ENCODE measurements at places on chromosomes 13 and 19. TPM values are rescaled to one million over a fixed set of nuclear protein-coding genes. Genes with fewer than 3 reads are reported as not detected.

DNA sequence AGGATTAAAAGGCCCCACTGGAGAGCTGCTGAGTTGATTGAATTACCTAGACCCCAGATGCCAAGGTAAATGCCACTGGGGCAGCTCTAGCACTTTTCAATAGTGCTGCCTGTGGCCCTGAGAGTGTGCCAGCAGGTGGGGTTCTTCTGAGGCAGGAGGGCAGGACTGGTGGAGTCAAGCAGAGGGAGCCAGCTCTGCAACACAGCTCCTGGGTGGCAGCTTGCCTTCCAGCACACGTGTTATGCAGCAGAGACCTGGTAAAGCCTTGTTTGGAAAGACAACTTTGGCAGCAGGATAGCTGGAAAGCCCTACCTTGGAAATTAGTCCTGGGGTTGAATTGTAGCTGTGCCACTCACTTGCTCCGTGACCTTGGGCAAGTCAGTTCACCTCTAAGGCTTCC, 306.6 kb downstream of the ATP8A2 start:
- no peaks in the 10 kb centered on the region for H3K27me3 ChIP-seq
- H3K36me3 ChIP-seq = no peaks in the 10 kb centered on the region
- no peak overlapping the region for H3K27ac ChIP-seq
- no peaks in the 10 kb centered on the region for H3K4me1 ChIP-seq
- no peak overlapping the region for H3K4me3 ChIP-seq

DNA sequence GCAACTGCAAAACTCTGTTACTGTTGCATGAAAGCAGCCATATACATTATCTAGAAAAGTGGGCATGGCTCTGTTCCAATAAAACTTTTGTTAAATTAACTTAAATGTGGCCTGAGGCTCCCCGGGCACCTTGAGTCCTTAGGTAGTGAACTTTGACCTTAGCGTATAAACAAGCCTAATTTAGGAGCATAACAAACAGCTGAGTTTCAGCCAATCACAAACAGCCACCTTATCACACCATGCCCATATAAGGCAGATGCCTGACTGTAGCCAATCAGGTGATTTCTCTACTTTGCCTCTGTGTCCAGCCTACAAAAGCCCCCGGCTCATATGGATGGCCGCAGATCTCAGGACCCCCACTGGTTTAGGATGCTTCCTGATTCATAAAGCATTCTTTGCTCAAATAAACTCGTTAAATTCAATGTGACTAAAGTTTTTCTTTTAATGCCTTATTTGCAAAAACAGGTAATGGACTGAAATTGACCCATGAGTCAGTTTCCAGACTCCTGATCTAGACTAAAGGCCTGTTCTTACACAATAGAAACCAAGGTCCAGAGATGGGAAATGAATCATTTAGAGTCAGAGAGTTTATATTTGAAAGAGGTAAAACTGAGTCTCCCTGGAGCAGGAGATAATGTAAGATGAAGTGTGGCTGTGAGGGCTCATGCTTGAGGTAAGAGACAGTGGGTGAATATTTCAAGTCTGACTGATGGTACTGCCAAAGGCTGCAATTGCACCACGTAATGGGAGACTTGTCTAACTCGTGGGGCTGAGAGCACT, 130.2 kb downstream of the FGF9 start:
- DNase-seq = no peak
- no peaks in the 10 kb centered on the region for H3K27me3 ChIP-seq
- H3K4me1 ChIP-seq = no peaks in the 10 kb centered on the region
- H3K4me3 ChIP-seq = no peak overlapping the region
- H3K27ac ChIP-seq = no peak overlapping the region

Gene VMAC
- 1.3 TPM for total RNA-seq

DNA sequence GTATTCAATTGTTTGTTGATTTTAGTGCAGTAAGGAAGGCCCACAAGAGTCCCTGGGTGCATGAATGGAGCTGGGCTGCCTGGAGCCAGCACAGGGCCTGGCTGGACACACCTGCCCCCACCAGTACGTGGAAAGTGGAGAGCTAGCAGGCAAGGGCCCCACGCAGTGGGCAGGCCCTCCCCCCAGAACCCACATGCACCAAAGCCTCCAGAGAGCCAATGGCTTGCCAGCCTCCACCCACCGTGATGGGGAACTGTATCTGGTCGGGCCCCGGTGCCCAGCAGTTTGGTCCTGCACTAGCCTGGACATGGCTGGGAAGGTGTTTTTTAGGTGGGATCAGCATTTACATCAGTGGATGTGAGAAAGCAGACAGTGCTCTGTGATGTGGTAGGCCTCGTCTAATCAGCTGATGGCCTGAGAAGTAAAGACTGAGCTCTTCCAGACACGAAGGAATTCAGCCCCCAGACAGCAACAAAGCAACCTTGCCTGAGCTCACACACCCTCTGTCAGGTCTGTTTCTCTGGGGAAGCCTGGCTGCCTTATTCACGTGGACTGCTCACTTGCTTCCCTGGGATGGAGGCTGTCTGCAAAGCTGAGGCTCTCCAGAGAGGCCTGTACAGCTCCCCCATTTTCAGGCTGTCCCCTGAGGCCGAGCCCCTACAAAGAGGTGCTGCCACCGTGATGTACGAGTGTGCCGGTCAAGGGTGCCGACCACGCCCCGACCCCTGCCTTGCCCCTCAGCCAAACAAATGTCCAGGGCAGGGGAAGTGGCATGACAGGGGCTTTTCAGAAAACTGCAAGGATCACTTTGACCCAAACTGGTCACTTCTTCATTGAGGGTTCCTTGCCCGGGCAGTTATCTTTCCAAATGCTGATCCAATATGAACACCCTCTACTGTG, 27.5 kb downstream of the RAB20 start:
- H3K36me3 ChIP-seq = no peaks in the 10 kb centered on the region
- peak overlapping the region; percentile 3 for H3K27ac ChIP-seq
- H3K27me3 ChIP-seq = no peaks in the 10 kb centered on the region
- no peak for DNase-seq

DNA sequence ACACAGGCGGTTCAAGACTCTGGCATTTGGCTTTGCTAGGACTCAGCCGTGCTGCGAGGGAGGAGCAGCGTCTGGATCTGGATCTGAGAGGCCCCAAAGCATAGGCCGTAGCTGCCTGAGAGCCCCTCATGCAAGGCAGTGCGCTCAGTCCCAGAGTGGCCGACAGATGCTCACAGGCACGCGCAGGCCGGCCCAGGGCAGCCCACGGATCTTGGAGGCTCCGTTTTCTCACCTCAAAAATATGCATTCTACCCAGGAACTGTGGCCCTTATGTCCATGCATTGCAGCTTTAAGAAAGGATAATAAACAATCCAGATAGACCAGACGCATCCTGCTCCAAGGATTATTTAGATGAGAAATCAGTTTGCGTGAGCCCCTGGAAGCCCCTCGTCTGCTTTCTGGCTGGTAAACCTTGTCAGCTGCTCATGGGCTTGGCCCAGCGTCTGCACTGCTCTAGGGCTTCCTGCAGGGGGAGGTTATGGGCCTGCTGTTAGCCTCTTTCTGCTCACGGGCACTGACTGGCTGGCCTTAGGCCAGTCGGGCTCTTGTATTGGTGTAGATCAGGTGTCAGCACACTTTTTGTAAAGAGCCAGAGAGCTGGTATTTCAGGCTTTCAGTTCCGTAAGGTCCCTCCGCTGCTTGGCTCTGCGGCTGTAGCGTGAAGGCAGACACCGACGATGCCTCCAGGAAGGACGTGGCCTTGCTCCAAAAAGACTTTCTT, 24.2 kb downstream of the TEX29 start:
- no peak overlapping the region for H3K4me3 ChIP-seq
- no peaks in the 10 kb centered on the region for H3K4me1 ChIP-seq

Gene CCDC9
- total RNA-seq = 15.3 TPM

Gene GADD45B
- 43.3 TPM for total RNA-seq

Gene SPC24
- total RNA-seq = 2.5 TPM

Gene CGB7
- not detected for total RNA-seq

DNA sequence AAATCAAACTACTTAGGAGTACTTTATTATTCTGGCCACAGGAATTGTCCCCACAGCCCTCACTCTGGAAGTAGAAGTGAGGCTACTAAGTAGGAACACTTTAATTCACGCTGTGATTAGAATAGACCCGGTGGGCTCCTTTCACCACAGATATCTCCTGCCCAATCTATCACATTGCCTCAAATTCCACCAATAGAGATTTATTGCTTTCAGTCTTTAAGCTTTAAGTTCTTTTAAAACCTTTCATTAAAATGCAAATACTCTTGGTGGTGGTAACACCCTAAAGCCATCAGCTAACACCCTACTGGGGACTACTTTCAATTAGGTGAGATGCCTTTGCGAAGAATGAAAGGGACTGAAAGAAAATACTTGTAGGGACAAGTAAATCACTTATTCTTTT, 181.9 kb downstream of the DACH1 start:
- H3K4me1 ChIP-seq = no peaks in the 10 kb centered on the region
- no peaks in the 10 kb centered on the region for H3K27me3 ChIP-seq
- H3K4me3 ChIP-seq = no peak overlapping the region
- no peak overlapping the region for H3K27ac ChIP-seq

Gene RXFP2
- total RNA-seq = not detected

GRCh38 chr13:94917824-94918223, 205.5 kb upstream of the SOX21 start:
- H3K27ac ChIP-seq = no peak overlapping the region
- H3K36me3 ChIP-seq = no peaks in the 10 kb centered on the region
- H3K4me3 ChIP-seq = no peak overlapping the region
- no peaks in the 10 kb centered on the region for H3K4me1 ChIP-seq

GRCh38 chr13:40442826-40443225, 223.6 kb downstream of the FOXO1 start:
- no peak for DNase-seq
- no peak overlapping the region for H3K4me3 ChIP-seq
- H3K4me1 ChIP-seq = peaks cover 41% of the 10 kb centered on the region
- no peaks in the 10 kb centered on the region for H3K27me3 ChIP-seq
- no peak overlapping the region for H3K27ac ChIP-seq

Gene RUBCNL
- total RNA-seq = 2.2 TPM

Gene EXOC3L2
- 2.0 TPM for total RNA-seq

GRCh38 chr19:7287722-7288121, 6.5 kb downstream of the INSR start:
- DNase-seq = no peak
- no peaks in the 10 kb centered on the region for H3K36me3 ChIP-seq
- H3K4me3 ChIP-seq = no peak overlapping the region
- no peak overlapping the region for H3K27ac ChIP-seq

- no peaks in the 10 kb centered on the region for H3K36me3 ChIP-seq
- no peaks in the 10 kb centered on the region for H3K27me3 ChIP-seq
- no peak overlapping the region for H3K4me3 ChIP-seq
- H3K27ac ChIP-seq = no peak overlapping the region
These were observed 145.5 kb upstream of the MAB21L1 start for GRCh38 chr13:35621989-35622388.

Gene LIM2
- total RNA-seq = not detected

Gene DOCK6
- total RNA-seq = 48.8 TPM

DNA sequence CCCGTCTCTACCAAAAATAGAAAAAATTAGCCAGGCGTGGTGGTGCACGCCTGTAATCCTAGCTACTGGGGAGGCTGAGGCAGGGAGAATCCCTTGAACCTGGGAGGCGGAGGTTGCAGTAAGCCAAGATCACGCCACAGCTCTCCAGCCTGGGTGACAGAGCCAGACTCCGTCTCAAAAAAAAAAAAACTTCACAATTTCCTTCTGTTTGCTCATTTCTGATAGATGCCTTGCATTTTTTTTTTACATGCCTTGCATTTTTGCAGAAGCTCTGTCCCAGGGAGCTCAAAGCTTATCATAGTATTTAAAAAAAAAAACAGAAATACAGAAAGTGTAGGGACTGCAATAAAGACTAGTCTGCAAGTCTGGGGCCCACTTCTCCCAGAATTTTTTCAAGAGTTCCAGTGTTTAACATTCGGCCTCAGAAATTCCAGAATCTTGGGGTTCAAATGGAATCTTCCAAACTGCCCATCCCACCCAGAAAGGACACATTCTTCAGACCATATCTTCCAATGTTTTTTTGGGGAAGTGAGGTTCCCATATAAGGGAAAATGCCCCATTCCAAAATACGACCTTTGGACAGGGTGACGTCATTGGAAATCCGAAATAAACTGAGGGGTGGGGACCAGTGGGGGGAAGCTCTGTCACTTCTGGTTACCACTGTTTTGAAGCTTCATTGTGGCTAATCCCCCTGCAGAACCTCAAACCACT, 17.2 kb upstream of the RAB8A start:
- no peaks in the 10 kb centered on the region for H3K4me1 ChIP-seq
- peaks cover 50% of the 10 kb centered on the region for H3K36me3 ChIP-seq
- H3K27me3 ChIP-seq = no peaks in the 10 kb centered on the region
- H3K4me3 ChIP-seq = no peak overlapping the region

Gene SHISA7
- not detected for total RNA-seq

DNA sequence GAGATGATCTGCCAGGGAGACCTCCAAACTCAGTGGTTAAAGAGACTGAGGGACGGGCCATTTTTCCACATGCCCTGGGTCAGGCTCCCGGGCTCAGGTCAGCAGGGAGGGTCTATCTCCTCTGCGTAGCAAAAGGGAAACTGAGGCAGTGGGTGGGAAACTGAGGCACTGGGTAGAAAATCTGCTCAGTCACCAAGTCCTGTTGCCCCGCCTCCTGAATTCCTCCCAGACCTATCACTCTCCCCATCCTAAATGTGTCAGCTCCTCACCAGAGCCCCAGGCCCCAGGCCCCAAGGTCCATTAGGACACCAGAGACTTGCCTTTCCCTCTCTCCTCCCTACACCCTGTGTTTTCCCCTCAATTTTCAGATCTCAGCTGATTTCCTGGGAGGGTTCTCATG, 2.4 kb downstream of the CD320 start:
- peak overlapping the region; percentile 25 for H3K27ac ChIP-seq
- H3K4me1 ChIP-seq = peaks cover 43% of the 10 kb centered on the region
- no peaks in the 10 kb centered on the region for H3K27me3 ChIP-seq
- H3K36me3 ChIP-seq = peaks cover 9% of the 10 kb centered on the region
- H3K4me3 ChIP-seq = no peak overlapping the region
- peak; percentile 3 for DNase-seq

DNA sequence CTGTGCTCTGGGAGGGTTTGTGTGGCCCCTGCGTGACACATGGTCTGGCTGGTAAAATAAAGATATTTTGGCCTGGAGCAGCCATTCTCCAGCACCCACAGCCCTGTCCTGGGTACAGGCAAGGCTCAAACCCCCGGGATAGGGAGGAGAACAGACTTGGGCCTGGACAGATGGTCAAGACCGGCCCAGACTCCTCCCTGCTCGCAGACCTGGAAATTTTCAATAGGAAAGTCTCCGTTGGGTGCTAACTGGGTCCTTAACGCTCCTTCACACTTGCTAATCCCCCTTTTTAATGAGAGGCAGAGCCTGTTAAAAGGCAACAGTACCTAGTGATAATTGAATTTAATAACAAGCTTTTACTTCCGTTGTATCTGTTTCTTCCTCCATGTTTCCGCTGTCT, 2.5 kb downstream of the PALM start:
- no peak for DNase-seq
- no peak overlapping the region for H3K4me3 ChIP-seq
- no peaks in the 10 kb centered on the region for H3K36me3 ChIP-seq
- peak overlapping the region; percentile 93 for H3K27ac ChIP-seq
- H3K4me1 ChIP-seq = no peaks in the 10 kb centered on the region

Gene CCDC61
- total RNA-seq = 10.3 TPM

All from heart right ventricle (tissue), 16 donors.